ENCODE measurements at places on chromosomes 5 and 9. TPM values are rescaled to one million over a fixed set of nuclear protein-coding genes. Genes with fewer than 3 reads are reported as not detected.
A peak's percentile ranks its signal among the peaks of the same experiment; 100 is the strongest.

GRCh38 chr5:11072568-11072967 is 311.5 kb upstream of the DAP start:
- H3K4me1 ChIP-seq, result no peaks in the 10 kb centered on the region
- no peaks in the 10 kb centered on the region for H3K36me3 ChIP-seq
- DNase-seq, result no peak
- no peak overlapping the region for H3K4me3 ChIP-seq

DNA sequence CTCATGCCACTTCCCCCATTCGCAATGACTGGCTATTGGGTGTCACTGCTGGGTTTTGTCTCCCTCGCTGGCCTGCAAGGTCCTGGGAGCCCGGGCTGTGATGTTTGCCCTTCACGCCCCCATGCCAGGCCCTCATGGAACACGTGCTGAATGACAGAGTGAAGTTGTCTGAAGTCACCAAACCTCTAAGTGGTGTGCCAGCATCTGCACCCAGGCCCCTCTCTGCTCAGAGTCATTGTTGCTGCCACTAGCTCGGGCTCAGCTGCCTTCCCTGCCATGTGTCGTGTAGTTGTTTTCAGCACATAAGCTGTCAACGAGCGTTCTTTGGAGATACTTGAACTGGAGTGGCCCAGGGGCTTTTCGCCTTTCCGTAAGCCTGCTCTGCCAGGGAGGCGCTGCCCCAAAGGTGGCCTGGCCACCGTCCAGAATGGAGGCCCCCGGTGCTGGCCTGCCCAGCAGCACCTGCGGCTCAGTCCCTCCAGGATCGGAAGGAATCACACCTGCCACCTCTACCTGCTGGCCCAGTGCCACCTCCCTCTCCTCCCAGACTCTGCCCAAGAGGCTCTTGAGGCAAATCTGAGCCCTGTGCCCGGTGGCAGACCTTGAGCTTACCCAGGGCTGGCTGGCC is 250.1 kb downstream of the PBX3 start:
- DNase-seq, result peak; percentile 8
- H3K4me3 ChIP-seq, result no peak overlapping the region
- H3K4me1 ChIP-seq, result no peaks in the 10 kb centered on the region
- H3K27me3 ChIP-seq, result no peaks in the 10 kb centered on the region
- no peaks in the 10 kb centered on the region for H3K36me3 ChIP-seq

DNA sequence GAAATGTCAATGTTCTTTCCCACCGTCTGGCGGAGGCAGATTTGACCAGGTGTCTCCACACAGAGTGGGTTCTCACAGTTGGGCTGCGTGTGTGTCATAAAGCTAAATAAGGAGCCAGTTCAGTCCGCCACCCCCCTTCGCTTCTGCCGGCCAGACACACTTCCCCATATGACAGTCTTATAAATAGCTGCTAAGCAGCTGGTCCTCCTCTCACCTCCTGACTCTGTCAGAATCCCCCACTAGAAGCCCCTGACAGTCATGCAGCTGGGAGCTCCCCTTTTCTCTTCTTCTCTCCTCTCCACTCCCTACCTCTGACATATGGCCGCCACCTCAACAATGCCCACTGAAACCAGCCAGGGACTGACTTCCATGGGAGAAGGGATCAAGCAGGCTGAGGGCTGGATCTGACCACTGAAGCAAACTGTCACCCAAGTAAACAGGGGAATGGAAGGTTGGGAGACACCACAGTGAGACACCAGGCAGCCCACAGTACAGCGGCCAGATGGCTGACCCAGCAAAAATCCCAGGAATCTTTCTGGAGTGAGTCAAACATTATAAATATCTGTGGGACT is 141.9 kb upstream of the EFNA5 start:
- H3K4me3 ChIP-seq, result no peak overlapping the region
- H3K4me1 ChIP-seq, result no peaks in the 10 kb centered on the region
- no peak overlapping the region for H3K27ac ChIP-seq
- no peaks in the 10 kb centered on the region for H3K27me3 ChIP-seq

DNA sequence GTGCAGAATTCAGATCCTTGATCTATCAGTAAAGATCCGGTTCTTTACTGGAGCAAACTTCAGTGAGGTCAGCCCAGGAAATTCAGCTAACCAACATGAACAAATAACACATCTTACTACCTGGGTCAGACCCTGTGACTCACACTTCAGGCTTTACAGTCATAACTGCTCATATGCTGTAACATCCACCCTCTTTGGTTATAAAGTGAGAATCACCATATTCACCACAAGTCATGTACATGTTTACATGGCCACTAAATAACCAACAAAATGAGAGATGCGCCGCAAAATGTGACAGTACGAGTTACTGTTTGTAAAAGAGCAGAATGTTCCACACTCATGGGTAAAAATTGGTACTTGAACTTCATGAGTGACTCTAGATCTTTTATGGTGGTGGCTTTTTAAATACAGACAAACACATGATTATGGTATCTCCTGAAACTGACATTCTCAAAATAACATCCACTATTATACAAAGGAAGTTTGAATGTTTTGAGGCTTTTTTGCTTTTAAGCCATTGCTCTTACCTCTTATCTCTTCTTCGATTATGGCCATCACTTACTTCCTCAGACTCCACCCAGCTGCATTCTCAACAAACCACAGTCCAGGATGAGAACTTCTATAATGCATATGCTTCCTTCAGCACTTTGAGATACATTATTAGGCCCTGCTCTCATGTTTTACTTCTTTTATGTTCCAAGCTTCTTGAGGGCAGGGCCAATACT is 516.6 kb downstream of the RAB3C start:
- H3K27ac ChIP-seq, result no peak overlapping the region
- no peaks in the 10 kb centered on the region for H3K36me3 ChIP-seq
- peaks cover 4% of the 10 kb centered on the region for H3K4me1 ChIP-seq
- no peaks in the 10 kb centered on the region for H3K27me3 ChIP-seq
- H3K4me3 ChIP-seq, result no peak overlapping the region
- DNase-seq, result no peak

GRCh38 chr9:6843742-6844141 is 86.0 kb downstream of the KDM4C start:
- no peak overlapping the region for H3K4me3 ChIP-seq
- peaks cover 7% of the 10 kb centered on the region for H3K36me3 ChIP-seq

- H3K4me1 ChIP-seq, result peaks cover 18% of the 10 kb centered on the region
- no peak for DNase-seq
Observed at GRCh38 chr9:91307279-91307678, 54.4 kb downstream of the AUH start.

The LTC4S gene
- 17.1 TPM for total RNA-seq

Measured in stomach (tissue), 19 donors.